ENCODE measurements at places on chromosomes 4 and X. TPM values are rescaled to one million over a fixed set of nuclear protein-coding genes. Genes with fewer than 3 reads are reported as not detected.

GRCh38 chr4:99594818-99595217 lies 20.2 kb downstream of the MTTP start:
- no peak for DNase-seq

- DNase-seq, result no peak
These were observed 351.5 kb upstream of the DDX53 start for GRCh38 chrX:22648281-22648680.

GRCh38 chr4:141473952-141474351 lies 162.4 kb upstream of the IL15 start:
- no peak for DNase-seq

DNA sequence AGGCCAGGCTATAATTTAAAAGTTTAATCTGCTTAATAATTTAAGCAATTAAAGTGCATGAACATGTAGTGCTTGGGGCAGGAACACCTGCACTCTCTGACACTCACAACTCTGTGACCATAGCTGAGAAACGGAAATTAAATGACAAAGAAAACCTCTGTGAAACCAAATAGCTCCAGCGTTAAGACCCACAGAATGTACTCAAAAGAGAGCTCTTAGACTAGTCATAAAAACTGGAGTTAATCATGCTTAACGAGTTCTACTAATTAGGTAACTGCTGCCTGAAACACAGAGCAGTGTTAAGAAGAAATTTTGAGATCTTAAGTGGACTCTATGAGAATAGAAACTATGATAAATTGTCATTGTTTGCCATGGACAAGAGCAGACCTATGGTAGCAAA lies 174.4 kb upstream of the SPIN4 start:
- DNase-seq, result no peak

DNA sequence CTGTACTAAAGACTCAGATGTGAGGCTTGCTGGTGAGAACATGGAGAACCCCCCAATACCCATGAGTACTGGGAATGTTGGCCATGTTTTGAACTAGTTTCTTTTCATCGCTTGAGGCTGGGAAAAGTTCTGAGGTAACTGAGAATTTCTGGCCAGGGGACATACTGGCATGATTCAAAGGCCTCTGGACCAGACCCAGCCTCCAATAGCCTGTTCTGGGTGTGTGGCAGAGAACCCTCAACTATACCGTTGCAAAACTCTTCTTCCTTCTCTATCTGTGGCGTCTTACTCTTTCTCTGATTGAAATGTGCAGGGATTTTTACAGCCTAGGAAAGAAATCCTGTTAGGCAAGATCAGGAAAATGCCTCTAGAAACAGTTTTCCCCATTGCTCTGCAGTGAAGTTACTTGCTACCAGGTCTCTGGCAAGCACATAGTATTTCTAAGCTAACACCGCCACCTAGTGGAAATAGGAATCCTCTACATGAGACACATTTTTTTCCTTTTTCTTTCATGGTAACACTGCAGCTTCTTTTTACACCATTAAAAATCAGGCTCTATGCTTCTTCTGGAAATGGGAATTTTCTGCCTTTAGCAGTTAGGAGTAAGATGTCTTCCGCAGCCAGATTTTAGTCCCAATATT lies 170.7 kb upstream of the ZCCHC13 start:
- DNase-seq, result no peak

DNA sequence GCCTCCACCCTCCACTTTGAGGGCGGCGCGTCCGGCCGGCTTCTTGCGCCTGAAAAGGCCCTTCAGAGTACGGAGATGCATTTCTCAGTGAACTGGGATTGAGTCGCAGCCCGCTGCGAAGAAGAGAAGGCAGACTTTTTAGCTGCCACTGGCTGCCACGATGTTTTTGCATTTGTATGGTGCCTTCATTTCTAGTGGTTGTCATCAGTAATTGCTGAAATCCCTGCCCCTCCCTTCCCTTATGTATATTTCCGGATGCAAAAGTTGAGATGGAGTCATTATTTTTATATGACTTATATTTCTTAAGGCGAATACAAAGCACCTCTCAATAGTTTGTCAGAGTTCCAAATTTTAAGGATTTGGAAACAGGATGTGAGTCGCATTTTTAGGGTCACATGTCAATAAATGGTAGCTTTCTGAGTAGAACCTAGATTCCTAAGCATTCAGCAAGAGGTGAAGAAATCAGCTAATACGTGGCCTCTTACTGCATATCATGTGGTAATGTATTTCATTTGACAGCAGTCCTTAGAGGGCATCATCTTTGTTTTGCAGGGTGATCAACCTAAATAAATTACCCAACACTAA lies 658 bp downstream of the ATP6AP2 start:
- no peak for DNase-seq

DNA sequence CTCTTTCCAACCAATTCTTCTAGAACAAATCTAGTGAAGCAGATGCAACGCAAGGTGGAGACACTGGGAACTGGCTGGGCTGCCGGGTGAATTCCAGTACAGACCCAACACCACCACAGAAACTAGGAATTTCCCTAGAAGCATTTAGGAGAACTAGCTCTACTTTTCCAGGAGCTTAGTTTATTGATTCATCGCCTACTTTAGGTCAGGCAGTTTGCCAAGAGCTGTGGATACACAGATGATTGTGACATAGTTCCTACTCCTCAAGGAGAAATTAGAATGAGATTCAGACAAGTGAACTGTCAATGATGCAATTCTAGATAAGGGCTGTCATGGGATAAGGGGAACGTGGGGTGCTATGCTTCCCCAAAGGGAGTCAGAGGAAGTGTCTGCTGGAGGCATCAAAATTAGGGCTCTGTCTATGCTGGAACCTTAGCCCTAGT lies 350.0 kb downstream of the CAMK2D start:
- DNase-seq, result no peak

DNA sequence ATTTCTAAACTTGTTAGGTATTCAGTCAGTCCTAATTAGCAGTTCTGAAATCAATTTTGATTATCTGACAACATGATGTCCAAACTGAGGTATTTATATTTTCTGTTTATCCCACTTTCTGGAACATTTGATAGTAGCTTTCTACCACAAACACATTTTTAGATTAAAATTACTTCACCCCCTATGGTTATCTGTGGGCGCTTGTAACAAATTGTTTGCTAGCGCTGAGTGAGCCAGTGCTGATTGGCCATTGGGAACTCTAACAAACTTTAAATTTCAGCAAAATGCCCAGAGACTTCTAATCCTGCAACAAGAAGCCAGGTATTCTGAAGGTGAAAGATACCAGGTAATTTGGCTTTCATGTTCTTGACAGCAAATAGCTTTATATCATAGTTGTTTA lies at the start of gene MEPE:
MEPE (plus strand) TSS at position 301 of the 400 bp plus-strand sequence. CDS start 1,746 bp downstream, outside the sequence.
- DNase-seq, result no peak

GRCh38 chrX:121231566-121232358 lies 184.4 kb downstream of the GLUD2 start:
- DNase-seq, result no peak

DNA sequence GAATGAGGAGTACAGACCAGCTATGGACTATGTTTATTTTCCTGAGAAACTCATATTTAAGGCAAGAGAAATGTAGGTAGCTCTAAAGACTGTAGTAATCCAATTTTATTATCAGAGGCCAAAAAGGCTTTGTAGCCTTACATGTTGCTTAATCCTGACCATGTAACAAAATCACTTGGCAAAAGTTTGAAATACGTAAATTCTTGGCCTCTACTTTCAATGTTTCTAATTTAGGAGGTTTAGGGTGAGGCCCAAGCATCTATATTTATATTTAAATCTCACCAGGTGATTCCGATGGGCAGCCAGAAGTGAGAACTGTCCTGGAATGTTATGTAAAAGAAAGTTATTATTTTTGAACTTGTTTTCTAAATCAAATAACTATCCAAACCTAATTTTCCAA lies 289.7 kb downstream of the IL1RAPL1 start:
- no peak for DNase-seq

GRCh38 chrX:96564595-96564994 lies 120.0 kb upstream of the DIAPH2 start:
- DNase-seq, result no peak

- no peak for DNase-seq
These were observed 47.7 kb downstream of the BEND2 start for GRCh38 chrX:18172970-18173369.

GRCh38 chrX:124307253-124307907 lies 25.1 kb upstream of the TEX13D start:
- DNase-seq, result no peak

LRIT3 gene
- not detected for total RNA-seq

ITIH6 gene
- total RNA-seq, result not detected

PABPC1L2A gene
- not detected for total RNA-seq
